RPMI8226 (cell line): ENCODE measurements at places on chromosomes 1 and 21.

DNA sequence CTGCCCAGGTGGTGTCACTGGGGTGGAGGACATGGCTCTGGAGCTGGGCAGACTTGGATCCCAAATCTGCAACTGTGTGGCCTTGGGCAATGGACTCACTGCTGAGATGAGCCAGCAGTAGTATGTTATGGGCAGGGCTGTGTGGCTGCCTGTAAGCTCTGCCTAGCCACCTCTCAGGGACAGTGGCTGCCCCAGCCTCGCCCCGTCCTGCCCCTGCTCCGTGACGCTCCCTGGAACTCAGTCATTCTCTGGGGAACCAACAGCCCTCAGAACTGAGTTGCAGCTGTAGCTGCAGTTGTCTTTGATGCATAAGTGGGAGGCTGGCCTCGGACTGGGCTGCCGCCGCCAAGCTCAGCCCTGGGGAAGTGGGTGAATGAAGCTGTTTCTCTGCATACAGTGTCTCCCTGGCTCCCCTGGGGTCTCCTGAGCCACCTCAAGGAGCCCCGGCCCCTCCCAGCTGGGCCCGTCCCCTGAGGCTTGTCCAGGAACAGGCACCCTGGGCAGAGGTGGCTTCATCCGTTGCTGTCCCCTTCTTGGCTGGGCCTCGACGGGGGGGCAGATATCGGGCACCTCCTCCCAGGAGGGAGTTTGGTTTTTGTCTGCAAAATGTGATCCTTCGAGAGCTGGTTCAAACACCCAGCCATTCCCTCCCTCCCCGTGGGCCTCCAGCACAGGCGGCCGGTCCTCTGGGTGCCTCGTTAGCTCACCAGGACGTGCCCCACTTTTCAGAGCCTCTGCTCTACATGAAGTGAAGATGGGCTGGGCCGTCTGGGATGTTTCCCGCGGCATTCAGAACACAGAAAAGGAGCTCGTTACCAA, 26.2 kb upstream of the PLCH2 start:
- no peak for DNase-seq

GRCh38 chr1:20259646-20260045, 31.0 kb upstream of the VWA5B1 start:
- DNase-seq = no peak

DNA sequence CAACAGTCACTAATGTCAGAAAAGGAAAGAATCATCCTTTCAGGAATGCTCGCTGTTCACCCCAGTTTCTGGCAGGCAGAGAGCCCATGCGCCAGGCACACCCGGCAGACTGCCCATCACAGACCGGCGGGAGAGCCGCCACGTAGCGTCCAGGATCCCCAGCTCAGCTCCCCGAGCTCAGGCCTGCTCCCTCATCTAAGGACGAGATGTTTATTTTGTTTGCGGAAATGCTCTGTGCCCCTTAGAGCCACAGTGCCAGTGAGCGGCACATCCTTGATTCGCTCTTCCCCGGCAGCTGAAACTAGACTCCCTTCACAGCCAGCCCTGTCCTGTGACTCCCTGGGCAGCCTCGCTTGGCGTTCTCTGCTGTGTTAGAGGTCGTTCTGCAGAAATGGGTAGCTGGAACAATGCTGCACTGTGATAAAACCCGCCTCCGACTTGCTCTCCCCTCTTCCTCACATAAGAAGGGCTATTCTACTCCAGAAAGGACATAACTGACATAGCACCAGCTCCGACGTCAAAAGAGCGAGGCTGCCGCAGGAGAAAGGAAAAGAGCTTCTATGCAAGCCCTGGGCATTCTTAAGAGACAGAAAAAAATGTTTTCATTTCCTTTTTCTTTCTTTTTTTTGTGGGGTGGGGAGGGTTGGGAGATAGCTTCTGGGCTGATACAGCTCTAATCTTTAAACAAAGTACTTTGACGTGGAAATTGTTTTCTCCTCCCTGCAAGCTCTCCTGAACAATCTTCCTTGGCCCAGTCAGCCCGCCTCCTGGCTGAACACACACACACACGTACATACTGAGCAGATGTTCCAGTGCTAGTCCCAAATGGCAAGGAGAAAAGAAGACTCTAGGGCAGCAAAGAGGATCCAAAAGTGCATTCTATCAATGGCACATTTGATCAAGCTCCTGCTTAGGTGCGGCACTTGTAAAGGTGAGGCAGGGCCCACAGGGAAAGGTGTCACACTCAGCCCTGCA, 37.2 kb downstream of the MRAP start:
- DNase-seq = no peak

- DNase-seq = peak; percentile 78
These were observed 104.7 kb downstream of the CAMTA1 start for GRCh38 chr1:6889875-6890480.

GRCh38 chr1:54028306-54029251, 10.6 kb upstream of the LDLRAD1 start:
- no peak for DNase-seq

DNA sequence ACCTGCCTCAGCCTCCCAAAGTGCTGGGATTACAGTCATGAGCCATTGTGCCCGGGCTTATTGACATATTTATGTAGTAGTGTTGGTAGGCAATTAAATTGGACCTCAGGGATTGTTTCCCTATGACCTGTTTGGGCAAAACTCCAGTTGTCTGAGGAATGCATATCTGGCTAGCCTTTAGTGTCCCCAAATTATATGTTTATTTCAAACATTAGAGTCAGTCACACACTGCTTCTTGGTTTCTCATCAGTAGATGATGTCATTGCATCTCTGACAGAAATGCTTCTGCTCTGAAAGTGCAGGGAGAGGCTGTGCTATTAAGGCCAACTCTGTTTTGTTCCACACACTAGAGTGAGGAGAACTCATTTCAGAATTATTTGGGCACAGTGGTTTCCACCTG, 12.5 kb downstream of the PIP5K1A start:
- DNase-seq = no peak

DNA sequence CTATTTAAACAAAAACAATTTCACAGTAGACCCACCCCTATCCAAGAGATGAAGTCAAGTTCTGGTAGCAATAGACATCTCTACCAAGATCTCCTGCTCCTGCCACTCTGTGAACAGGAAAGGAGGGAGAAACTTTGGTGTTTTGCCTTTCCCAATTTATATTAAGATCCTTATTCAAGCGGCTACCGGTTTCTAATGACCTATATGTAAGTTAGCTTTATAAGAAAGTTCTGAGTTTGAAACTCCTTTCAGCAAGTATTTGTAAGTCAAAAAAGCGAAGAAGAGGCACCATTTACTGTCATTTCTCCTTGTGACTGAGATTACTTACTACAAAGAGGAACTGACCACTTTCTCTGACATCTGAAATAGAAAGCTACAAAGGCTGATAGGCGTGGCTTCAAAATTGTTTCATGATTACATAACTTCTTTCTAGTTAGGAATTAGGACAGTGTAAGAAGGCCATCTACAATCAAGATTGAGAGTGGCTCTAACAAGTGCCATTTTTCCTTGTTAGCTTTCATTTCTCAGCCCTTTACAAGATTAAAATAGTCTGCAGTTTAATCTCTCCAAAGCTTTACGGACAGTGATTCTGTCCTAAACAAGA, at the start of gene MNDA:
Gene MNDA, plus strand, starts transcription at position 448 of the 604 bp plus-strand sequence. CDS start 10,803 bp downstream, outside the sequence.
- DNase-seq = peak; percentile 11

DNA sequence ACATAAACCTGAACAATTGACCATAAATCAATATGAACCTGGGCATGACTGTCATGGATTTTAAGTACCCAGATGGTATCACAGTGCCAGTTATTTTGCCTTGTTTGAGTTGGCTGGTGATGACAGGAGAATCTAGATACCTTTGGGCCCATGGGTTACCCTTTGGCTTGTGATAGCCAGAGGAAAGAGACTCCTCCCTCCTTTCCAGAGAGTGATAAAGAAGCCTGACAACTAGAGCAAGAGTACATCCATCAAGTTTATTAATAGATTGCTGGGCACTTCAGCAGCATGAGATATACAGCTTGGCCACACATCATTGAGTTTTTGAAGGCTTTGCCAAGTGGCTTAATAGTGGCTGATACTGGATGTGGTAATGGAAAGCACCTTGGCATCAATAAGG, 6.6 kb upstream of the FMO3 start:
- no peak for DNase-seq

DNA sequence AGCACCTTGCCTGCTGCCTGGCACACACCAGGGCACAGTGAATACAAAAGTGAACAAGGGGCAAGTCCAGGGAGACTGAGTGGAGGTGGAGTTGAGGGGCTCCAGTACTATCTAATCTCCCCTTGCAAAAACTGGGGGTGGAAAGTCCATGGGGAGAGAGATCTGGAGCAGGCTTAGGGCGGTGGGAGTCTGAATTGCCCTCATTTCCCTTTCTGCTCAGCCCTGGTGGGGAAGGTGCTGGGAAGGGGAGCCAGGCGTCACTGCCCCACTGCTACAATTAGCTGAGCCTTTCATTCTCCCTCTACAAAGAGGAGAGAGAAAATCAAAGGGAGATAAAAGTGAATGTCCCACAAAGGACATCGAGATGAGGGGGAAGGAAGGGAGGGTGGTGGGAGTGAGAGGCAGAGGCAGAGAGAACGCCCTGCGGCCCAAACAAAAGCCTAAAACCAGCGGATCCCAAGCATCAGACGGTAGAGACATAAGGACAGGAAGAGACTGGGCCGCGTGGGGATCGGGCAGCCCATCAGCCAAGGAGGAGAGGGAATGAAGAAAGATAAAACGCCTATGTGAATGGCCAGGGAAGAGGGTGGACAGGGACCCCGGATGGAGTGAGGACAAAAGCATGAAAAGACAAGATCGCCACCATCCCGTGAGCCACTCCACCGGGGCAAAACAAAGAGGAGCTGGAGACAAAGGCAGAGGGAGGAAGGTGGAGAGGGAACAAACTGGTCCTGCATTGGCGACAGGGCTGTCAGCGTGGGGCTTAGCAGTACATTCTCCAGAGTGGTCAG, 46.8 kb upstream of the SOX13 start:
- DNase-seq = no peak

DNA sequence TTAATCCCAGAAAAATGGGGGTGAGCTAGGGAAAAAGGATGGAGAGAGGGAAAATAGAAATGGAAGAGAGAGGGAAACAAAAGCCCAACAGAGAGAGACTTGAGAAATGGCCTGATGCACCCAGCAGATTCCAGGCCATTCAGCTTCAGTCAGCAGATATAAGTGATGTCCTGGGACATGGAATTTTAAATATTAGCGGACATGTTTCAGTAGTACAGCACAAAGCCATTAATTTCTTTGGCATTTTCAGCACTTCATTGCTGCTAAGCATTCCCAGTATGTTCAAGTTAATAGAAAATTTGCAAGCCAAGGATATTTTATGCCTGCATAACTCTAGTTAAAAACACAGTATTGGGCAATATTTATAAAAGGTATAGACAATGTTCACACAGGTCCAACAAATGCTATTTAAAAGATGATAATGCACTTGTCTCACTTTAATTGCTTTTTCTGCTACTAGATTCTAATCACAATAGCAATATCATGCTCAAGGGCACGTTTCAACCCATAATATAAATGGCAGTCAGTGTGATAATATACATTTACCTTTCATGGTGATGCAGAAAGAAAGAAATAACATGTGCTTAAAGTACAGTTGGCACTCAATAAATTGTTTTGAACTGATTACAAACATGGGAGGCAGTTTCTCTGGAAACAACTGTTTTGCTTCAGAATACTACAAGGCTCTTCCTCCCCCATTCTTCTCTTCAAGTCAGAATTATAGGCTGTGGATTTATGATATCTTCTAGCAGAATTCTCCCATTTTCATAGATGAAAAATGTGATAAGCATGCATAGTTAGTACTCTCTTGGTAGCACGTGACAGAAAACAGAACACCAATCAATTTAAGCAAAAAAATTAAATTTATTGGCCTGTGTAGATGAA, 108.1 kb upstream of the MAGI3 start:
- no peak for DNase-seq

DNA sequence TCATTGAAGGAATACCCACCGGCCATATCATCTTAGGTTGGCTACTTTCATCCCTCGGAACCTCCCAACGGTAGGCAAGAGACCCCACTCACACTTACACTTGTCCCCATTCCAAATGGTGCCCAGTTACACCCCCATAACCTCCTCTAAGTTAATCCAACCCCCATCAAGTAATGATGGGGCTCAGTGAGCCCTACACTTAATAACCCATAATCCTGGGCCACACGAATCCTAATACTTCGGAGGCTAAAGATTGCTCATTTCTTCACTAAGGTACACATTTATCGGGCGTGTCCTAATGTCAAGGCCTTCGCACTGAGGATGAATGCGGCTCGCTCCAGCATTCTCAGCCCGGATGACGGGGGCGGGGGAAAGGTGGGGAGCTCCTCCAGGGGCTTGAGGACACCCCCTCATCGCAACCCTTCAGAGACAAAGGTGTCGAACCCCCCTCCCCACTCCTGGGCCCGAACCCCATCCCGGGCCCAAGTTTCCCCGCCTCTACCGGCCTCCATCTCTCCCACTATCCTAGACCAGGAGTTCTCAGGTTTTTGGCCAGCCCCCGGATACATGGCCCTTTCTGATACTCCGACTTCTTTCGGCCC, 435 bp downstream of the ILF2 start:
- DNase-seq = no peak

DNA sequence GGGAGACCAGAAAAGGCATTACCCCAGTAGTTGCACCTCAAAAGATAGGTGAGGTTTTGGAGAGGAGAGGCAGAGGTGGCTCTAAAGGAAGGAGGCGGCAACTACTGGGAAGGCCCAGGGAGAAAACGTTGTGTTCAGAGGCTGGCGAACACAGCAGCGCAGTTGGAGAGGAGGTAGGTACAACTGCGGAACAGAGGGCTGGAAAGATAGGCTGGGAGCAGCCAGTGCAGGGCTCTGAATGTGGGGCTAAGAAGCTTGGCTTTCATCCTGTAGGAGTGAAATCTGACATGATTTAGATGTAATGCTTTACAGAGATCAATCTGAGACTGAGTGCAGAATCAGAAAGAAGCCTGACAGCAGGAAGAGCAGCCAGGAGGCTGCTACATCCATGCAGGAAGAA, 13.0 kb downstream of the RIMS3 start:
- no peak for DNase-seq

DNA sequence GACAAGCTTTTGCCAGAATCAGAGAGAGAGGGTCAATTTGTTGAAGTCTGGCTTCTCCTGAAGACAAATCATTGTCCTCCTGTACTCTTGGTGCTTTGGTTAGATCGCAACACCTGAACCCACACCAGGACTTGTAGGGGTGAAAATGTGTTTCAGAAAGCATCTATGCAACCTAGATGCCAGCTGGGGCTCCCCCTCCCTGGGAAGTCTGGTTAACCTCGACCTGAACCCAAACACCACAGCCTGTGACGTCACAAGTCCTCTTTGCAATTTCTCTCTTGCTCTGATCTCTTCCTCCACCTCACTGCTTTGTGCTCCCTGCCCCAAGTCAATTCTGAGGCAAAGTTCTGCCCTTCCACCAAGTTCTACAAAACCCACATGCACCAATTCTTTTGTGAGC, 42.8 kb upstream of the USP24 start:
- peak; percentile 86 for DNase-seq

- no peak for DNase-seq
These were observed 97.7 kb downstream of the AJAP1 start for GRCh38 chr1:4752059-4752458.
